Glutamatergic neuron (in vitro differentiated cells): ENCODE measurements at places on chromosomes 7 and 10. TPM values are rescaled to one million over a fixed set of nuclear protein-coding genes. Genes with fewer than 3 reads are reported as not detected.

DHTKD1 gene
- 39.6 TPM for total RNA-seq

NPFFR1 gene
- total RNA-seq = not detected

CFTR gene
- not detected for total RNA-seq

GIMAP5 gene
- not detected for total RNA-seq

CUZD1 gene
- total RNA-seq = 2.4 TPM

KAT6B gene
- total RNA-seq = 75.3 TPM

SLC13A4 gene
- total RNA-seq = not detected

ATOH7 gene
- total RNA-seq = 0.86 TPM

OR6V1 gene
- total RNA-seq = not detected

CYP3A7 gene
- not detected for total RNA-seq

PDAP1 gene
- 134 TPM for total RNA-seq

PRRT4 gene
- total RNA-seq = not detected

CADPS2 gene
- total RNA-seq = 0.22 TPM

INHBA gene
- total RNA-seq = not detected

LFNG gene
- 75.5 TPM for total RNA-seq

ODAD2 gene
- total RNA-seq = not detected

MBL2 gene
- total RNA-seq = not detected

GPR15LG gene
- not detected for total RNA-seq

TYW1B gene
- 5.0 TPM for total RNA-seq

TMEM229A gene
- not detected for total RNA-seq

CHCHD3 gene
- total RNA-seq = 61.5 TPM

HTR5A gene
- total RNA-seq = 0.20 TPM

OR2A1 gene
- total RNA-seq = not detected

ZKSCAN1 gene
- total RNA-seq = 127 TPM

PDE1C gene
- 3.3 TPM for total RNA-seq

PGAM2 gene
- 13.3 TPM for total RNA-seq

NODAL gene
- not detected for total RNA-seq

OPN1SW gene
- total RNA-seq = not detected

AGBL3 gene
- total RNA-seq = 2.3 TPM

SLC16A12 gene
- total RNA-seq = not detected

TLL2 gene
- 0.17 TPM for total RNA-seq

ITPRID1 gene
- not detected for total RNA-seq

SGCE gene
- total RNA-seq = 64.4 TPM

FGFR2 gene
- 7.4 TPM for total RNA-seq
